ENCODE measurements at places on chromosomes 13 and 19.
A peak's percentile ranks its signal among the peaks of the same experiment; 100 is the strongest.

DNA sequence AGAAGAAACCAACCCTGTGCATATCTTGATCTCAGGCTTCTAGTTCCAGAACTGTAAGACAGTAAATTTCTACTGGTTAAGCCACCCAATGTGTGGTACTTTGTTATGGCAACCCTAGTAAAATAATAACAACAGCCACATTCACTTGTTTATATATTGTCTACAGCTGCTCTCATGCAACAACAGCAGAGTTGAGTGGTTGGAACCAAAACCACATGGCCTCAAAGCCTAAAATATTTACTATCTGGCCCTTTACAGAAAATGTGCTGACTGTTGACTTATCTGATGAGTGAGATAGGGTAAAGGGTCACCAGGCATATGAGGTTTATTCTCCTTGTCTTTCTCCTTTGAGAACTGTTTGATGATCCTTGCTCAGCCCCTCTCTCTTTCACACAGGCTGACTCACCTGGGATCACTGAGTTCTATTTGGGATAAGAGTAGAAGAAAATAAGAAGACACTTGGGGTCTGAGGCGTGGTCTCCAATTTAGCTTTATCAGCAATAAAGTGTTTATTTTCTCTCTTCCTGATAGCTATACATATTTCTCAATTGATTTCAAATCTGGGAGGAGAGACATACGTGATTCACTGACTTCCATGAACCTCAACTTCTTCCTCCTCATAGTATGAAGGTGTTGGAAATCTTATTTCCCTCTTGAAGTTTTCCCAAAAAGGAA lies 227.5 kb upstream of the STARD13 start:
- DNase-seq = no peak

GRCh38 chr19:41906916-41907680 lies 21.2 kb downstream of the ERFL start:
- DNase-seq = no peak

- DNase-seq = peak; percentile 20
Measured at GRCh38 chr13:27868641-27869435, 51.0 kb upstream of the PDX1 start.

- no peak for DNase-seq
Measured at GRCh38 chr13:66520511-66521355, 709.4 kb downstream of the PCDH9 start.

DNA sequence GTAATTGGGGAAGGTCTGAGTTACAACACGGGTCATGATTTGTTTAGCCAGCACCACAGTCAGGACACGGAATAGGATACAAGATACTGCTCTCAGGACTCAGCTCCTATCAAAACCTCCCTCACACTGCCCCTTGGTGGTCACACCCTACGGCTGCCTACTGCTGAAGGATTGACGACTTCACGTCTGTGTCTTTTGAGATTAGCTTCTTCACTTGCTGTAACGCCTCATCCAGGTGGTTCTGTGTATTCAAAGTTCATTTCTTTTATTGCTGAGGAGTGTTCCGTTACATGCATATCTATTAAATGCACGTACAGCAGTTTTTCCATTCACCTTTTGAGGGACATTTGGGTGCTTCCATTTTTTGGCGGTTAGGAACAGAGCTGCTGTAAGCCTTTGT lies 46.3 kb downstream of the URI1 start:
- no peak for DNase-seq

DNA sequence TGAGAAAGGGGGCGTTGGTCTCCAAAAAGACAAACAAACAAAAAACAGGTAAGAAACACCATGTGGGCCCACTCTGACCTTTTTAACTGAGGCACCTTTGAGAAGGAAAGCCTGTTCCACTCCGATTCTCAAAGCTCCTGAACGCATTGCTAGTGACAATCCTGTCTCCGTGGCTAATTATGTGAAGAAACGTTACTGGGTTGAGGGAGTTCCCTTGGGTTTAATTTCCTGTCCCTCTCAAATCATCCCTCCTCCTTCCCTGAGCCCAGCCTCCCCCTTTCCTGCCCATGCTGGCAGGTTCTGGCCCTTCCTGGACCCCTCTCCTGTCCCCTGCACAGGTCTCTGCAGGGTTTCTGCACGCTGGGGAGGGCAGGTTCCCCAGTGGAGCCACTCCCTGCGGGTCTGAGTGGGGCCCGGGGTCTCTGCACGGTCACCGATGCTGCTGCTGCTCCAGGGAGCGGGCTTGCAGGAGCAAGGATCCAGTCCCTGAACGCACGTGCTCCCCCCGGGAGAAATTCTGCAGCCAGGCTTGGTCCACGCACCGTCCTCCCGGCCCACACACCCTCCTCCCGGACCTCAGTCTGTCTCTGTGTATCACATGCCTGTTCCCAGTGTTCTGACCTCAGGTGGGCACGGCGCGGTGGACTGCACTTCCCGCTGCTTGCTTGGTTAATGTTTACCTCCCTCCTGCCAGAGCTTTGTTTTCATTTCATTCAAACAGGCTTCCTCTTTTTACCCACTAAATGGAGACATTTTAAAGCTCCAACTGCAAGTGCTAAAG lies 76.4 kb upstream of the MCF2L start:
- DNase-seq = no peak

GRCh38 chr19:32708457-32708856 lies 11.1 kb upstream of the TDRD12 start:
- DNase-seq = no peak

- DNase-seq = no peak
Measured at GRCh38 chr19:45960595-45961235, 12.9 kb downstream of the NOVA2 start.

Measured in RWPE1 (cell line).